Suppressor macrophage (primary cell): ENCODE measurements at places on chromosomes 6 and 20.

DNA sequence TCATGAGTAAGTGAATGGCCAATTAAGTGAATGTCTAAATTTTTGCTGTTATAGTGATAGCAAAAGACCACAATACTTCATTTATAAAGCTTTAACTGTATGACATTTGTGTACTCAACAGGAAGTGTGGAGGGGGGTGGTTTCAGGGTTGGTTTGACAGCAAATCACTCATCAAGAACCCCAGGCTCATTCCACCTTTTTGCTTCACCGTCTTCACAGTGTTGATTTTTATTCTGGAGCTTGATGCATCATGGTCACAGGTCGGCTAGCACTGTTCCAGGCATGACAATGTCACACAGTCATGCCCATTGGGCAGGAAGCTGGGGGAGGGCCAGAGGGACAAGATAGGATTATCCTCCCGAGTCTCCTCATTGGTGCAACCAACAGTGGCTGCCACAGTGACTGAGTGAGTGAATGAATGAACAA lies 75.0 kb downstream of the MDGA1 start:
- peak; percentile 73 for DNase-seq

DNA sequence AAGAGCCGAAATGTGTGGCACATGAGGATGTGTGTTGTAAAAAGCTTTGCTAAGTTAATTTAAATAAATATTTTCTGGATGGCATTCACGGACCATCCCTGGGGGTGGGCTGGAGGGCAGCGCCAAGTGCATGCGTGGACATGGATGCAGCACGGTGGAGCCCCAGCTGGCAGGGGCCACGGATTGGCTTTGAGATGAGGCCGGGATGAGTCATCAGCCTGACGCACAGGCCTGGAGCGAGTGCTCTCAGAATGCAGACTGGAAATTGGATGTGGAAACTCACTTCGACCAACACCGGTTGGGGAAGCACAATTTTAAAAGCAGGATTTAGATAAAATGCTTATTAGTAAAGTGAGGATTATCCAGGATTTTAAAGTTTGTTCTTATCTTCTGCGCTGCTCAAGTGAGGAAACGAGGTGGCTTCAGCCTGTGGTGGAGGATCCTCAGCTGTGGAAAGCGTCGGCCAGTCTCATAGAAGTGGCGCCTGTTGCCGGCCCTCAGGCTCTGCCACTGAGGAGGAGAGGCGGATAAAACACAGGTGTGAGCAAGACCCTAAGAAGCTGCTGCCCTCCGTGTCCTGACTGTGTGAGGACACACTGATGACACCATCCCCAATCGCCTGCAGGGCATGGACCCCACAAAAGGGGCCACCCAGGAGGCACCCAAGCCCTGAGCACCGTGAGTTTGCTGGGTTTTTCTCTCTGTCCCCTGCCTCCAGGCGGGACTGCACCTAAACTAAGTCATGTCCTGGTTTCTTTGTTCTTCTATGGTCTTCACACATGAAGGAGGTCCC lies 279.7 kb downstream of the CDH4 start:
- DNase-seq, result no peak

GRCh38 chr6:41972826-41973225 lies 31.2 kb upstream of the CCND3 start:
- DNase-seq, result no peak

- no peak for DNase-seq
Measured at GRCh38 chr6:17856306-17856705, 131.1 kb downstream of the KIF13A start.

DNA sequence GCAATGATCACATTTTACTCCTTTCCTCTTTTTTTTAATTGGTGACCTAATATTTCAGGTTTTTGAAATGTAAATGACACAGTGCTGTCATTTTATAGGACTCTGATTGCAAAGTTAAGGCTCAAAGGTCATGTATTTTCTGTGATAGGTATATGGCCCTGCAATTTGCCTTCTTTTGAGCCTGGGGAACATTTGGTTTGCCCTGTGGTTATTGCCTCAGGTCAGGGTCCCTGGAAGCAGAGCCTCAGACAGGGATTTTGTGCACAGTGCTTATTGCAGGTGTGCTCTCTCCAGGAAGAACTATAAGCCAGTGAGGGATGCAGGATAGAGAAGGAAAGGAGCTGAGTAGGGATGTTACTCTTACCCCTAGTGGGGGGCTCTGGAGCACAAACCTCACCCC lies 229.3 kb upstream of the ECI2 start:
- no peak for DNase-seq

GRCh38 chr6:84975316-84975715 lies 210.9 kb upstream of the TBX18 start:
- DNase-seq, result no peak

GRCh38 chr6:119683031-119683430 lies 333.5 kb upstream of the MAN1A1 start:
- no peak for DNase-seq

- no peak for DNase-seq
Measured at GRCh38 chr20:11509776-11510175, 407.9 kb upstream of the BTBD3 start.

DNA sequence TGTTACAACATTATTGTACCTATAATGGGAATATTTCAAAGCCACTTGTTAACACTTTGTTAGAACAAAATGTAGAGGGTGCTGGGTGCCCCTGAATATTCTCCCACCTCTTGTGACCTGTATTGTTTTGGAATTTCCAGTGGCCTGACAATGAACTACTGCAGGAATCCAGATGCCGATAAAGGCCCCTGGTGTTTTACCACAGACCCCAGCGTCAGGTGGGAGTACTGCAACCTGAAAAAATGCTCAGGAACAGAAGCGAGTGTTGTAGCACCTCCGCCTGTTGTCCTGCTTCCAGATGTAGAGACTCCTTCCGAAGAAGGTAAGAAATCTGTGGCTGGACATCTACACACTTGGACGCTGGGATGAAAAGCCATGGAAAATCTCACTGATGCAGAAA lies 28.9 kb downstream of the PLG start:
- DNase-seq, result no peak

DNA sequence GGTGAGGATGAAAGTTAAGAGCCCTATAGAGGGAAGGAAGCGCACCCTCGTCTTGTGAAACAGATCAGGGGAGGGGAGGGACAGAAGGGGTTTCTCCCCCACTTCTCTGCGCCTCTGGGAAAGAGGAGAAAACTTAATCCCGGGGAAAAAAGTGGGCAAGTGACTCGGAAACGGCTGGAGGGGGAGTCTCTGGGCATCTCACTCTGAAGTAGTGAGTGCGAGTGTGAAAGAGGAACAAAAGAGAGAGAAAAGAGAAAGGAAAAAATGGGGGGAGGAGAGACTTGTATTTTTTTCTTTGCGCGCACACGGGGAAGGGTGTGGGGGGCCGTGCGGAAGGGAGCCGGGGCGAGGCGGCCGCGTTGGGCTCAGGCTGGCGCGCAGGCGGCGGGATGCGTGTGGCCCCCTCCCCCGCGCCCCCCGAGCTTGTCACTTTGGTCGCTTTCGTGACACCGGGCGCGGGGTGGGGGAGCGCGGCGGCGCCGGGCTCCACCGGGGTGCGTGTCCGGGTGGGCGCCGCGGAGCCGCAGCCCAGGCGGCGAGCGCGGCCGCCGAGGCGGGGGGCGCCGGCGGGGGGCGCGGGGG lies 454 bp downstream of the L3MBTL3 start:
- DNase-seq, result peak; percentile 36

- peak; percentile 49 for DNase-seq
Measured at GRCh38 chr6:84764332-84765049, at the start of gene TBX18. TBX18 (minus strand) TSS chr6:84764598; CDS start chr6:84764181, 417 bp downstream.

- DNase-seq, result no peak
Measured at GRCh38 chr6:10138917-10139316, 276.0 kb downstream of the TFAP2A start.

GRCh38 chr20:33408716-33409654 lies 7.7 kb upstream of the CDK5RAP1 start:
- peak; percentile 16 for DNase-seq

GRCh38 chr20:43739148-43739749 lies 12.4 kb upstream of the GTSF1L start:
- no peak for DNase-seq

GRCh38 chr6:48985025-48985424 lies 478.0 kb downstream of the MMUT start:
- no peak for DNase-seq

- DNase-seq, result no peak
Measured at GRCh38 chr6:21265034-21265729, 328.4 kb upstream of the SOX4 start.

DNA sequence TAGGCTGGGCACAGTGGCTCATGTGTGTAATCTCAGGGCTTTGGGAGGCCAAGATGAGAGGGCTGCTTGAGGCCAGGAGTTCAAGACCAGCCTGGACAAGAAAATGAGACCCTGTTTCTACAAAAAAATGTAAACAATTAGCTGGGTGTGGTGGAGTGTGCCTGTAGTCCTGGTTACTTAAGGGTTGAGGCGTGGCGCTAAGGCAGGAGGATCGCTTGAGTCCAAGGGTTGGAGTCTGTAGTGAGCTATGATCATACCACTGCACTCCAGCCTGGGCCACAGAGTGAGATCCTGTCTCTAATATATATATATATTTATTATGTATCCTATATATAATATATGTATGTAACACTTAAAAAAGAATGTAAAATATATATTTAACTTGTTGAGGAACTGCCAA lies 7.9 kb upstream of the ABRACL start:
- DNase-seq, result no peak

- no peak for DNase-seq
Measured at GRCh38 chr20:24102749-24103333, 114.3 kb upstream of the GGTLC1 start.

DNA sequence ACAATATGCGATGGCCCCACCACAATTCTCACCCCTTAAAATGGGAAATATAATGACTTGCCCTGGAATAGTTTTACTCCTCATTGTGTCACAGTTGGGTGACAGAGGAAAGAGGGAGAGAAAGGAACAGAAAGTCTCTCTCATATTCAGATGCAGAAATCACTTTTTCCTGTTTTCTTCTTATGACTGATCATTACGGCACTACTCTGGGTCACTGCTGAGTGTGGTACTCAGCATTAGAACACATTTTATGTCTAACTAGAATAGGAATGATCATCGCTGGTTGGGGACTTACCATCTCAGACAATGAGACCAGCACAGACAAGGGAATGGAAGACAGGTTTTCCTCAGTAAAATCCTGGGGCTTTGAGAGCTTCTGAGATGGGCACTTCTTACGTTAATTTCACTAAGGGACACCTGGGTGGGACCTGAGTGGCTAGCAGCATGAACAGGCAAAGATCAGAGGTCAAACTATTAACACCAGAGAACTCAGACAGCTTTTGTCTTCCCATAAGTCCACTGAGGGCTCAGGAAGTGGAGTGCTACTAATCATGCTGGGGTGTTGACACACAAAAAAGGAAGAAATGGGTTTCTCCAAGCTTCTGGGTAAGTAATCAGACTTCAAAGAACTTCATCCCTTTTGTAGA lies 54.9 kb upstream of the ARHGAP18 start:
- DNase-seq, result no peak

- peak; percentile 7 for DNase-seq
Measured at GRCh38 chr6:42260972-42261371, 43.3 kb upstream of the MRPS10 start.

DNA sequence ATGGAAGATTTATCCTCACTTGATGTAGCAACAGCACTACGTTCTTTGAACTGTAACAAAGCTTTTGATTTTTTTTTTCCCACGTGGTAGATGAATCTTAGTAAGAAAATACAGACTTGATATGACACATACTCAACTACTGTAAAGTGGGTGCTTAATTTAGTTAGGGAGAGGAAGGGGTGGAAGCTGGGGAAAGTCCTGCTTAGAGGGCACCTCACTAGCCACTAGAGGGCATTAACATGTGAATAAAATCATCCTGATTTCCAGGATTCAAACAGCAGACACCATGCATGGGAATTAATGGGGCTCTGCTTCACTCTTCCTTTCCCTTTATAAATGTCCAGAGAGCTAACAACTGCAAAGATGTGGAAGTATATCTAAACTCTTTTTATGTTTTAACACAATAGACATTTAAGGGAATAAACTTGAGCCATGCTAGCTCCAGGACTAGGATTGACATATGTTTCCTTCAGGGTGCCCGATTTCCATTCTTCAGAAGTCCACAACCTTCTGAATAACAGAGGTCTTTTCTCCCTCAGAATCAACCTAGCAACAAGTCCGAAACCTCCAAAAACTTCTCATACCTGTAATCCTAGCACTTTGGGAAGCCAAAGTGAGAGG lies 250.1 kb downstream of the ATXN1 start:
- peak; percentile 48 for DNase-seq

GRCh38 chr6:51016489-51016888 lies 197.8 kb downstream of the TFAP2B start:
- DNase-seq, result no peak

GRCh38 chr20:51950926-51951325 lies 148.6 kb upstream of the SALL4 start:
- no peak for DNase-seq

GRCh38 chr6:132962936-132963868 lies 148.8 kb downstream of the RPS12 start:
- DNase-seq, result peak; percentile 38

DNA sequence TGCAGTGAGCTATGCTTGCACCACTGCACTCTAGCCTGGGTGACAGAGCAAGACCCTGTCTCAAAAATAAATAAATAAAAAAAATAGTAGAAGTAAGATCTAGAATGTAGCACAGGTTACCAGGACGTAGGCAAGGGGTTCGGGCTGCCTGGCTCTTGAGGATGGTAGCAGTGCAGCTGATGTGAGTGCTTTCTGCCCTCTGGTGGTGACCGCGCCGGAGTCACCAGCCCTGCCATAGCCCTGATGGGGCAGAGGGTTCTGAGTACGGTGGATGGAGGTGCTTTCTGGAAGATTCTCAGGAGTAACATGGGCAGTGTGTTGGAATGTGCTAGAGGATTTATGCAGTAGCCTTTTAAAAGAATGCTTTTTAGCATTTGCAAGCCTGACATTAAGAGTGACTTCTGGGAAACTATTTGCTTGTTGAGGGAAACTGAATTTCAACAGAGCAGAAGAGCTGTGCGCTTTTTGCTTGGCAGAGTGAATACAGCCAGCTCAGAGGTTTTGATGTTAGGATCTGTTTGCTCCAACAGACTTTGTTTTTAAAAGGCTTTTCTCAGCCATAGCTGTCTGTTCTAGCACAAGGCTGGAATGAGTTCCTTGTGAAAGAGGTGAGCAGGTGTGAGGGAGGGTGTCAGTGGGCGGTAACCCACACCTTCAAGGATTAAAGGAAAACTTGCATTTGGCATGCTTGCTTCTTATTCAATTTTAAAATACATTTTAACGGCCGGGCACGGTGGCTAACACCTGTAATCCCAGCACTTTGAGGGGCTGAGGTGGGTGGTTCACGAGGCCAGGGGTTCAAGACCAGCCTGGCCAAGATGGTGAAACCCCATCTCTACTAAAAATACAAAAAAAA lies 65.9 kb downstream of the PTPN1 start:
- DNase-seq, result peak; percentile 60

DNA sequence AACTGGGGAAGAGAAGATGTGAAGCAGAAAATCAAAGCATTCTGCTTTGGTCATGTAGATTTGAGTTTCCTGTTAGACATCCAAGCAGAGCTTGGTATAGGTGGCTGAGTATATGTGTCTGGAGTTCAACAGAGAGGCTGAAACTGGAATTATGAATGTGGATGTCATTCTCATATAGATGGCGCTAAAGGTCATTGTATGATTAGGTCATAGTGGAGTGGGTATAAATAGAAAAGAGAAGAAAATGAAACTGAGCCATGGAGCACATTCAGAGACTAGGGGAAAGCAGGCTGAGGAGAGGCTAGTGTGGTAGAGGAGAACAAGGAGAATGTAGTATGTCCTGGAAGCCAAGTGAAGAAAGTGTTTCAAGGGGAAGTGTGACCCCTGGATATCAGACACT lies 295.6 kb upstream of the PLN start:
- peak; percentile 3 for DNase-seq
